CD8-positive, alpha-beta memory T cell (primary cell): ENCODE measurements at places on chromosomes 12 and 14. TPM values are rescaled to one million over a fixed set of nuclear protein-coding genes. Genes with fewer than 3 reads are reported as not detected.

Gene CD4
- polyA plus RNA-seq = 0.30 TPM

Gene MYF6
- not detected for polyA plus RNA-seq

DNA sequence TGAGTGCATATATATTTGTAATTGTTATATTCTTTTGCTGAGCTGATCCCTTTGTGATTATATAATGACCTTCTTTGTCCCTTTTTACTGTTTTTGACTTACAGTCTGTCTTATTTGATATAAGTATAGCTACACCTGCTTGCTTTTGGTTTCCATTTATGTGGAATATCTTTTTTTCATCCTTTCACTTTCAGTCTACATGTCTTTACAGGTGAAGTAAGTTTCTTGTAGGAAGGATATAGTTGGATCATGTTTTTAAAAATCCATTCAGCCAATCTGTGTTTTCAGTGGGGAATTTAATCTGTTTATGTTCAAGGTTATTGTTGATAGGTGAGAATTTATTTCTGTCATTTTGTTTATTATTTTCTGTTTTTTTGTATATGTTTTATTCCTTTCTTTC lies 12.1 kb downstream of the GZMH start:
- no peak for DNase-seq

Gene TROAP
- 0.79 TPM for polyA plus RNA-seq

DNA sequence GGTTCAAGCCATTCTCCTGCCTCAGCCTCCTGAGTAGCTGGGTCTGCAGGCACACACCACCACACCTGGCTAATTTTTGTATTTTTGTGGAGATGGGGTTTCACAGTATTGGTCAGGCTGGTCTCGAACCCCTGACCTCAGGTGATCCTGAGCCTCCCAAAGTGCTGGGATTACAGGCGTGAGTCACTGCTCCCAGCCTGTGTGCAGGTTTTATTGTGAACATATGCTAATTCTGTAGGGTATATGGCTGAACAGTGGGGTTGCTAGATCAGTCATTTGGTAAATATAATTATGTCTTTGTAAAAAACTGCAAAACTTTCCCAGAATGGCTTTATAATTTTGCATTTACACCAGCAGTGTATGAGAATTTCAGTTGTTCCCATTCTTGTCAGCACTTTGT lies 85.9 kb downstream of the RCOR1 start:
- no peak for DNase-seq

DNA sequence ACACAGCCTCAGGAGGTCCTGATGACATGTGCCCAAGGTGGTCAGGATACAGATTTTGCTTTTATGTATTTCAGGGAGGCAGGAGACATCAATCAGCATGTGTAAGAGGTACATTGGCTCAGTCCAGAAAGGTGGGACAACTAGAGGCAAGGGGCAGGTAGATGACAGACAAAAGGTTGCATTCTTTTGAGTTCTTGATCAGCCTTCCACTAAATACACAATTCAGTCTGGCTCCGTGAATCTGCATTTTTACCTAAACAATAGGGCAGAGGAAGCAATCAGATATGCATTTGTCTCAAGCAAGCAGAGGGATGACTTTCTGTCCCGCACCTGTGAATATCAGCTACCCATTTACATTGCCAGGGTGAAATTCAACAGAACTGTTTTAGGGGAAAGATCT lies 178.6 kb downstream of the KSR2 start:
- no peak for DNase-seq

DNA sequence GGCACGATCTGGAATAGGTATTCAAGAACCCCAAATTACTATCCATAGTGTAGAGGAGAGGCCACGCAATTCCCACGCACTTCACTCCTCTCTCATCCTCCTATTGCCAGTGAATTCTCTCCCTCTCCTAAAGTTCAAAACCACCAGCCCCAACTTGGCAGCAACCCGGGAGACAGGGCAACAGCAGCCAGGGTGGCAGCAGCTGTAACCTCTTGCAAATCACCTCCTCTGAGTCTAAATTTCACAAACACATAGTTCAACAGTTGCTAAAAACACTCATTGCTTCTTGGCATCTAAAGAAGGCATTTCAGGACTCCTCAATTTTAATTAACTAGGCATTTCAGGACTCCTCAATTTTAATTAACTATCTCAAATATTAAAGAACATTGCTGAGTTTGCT lies 37.7 kb upstream of the MANSC4 start:
- no peak for DNase-seq
